ENCODE measurements at places on chromosomes 16 and 17. TPM values are rescaled to one million over a fixed set of nuclear protein-coding genes. Genes with fewer than 3 reads are reported as not detected.

NPIPA7 gene
- 15.6 TPM for total RNA-seq

TEX14 gene
- total RNA-seq: not detected

MPG gene
- total RNA-seq: 49.8 TPM

NPIPB6 gene
- total RNA-seq: not detected

DNA sequence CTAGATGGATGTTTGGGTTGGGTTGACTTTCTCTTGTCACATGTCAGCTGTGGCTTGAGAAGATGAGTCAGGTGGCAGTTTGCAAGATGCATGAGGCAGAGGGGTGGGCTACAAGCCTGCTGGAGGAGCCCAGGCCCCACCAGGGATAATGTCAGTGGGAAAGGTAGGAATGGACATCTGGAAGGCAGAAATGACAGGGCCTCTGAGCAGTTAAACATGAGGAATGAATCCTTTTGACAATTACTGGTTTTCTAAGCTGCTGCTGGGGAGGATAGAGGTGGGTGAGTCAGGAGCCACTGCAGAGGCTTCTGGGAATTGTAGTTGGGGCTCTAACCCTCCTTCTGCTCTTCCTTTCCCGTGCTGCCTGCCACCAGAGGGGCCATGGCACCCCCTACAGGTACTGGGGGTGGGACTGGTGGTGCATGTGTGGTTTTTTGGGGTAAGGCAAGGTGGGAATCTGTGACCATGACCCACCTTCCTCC lies 15.7 kb downstream of the SLC52A1 start:
- no peak for DNase-seq

MRPS7 gene
- 17.8 TPM for total RNA-seq

DNA sequence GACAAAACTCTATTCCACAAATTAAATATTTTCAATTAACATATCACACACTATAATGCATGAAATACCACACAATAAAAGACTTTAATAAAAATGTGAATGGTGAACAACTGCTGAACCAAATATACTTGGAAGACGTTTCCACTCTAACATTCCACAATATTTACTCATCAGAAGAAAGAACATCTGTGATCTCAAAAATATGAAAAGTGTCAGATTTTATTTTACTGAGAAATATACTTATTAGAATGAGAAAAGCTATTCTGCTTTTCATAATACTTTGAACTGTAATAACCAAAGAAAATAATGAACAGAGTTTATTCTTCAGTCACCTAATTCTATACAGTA lies 181.8 kb upstream of the AXIN2 start:
- no peak for DNase-seq

DNA sequence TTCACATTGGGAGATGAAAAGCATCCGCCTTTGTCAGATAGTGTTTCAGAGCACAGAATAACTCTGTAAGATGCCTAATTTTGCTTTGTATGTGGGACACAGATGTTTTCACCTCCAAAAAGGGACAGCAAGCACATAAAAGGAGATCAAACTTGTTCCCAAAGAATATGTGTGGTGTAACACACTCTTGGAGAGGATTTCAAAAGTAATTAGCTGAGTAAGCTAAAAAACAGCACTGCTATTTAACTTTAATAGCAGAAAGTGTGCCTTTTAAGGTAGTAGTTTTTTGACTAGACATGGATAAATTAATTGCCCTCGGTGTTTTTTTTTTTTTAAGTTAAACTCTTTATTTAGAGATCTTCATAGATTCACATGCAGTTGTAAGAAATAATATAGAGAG lies 65.2 kb downstream of the COX10 start:
- no peak for DNase-seq

IGF2BP1 gene
- not detected for total RNA-seq

DNA sequence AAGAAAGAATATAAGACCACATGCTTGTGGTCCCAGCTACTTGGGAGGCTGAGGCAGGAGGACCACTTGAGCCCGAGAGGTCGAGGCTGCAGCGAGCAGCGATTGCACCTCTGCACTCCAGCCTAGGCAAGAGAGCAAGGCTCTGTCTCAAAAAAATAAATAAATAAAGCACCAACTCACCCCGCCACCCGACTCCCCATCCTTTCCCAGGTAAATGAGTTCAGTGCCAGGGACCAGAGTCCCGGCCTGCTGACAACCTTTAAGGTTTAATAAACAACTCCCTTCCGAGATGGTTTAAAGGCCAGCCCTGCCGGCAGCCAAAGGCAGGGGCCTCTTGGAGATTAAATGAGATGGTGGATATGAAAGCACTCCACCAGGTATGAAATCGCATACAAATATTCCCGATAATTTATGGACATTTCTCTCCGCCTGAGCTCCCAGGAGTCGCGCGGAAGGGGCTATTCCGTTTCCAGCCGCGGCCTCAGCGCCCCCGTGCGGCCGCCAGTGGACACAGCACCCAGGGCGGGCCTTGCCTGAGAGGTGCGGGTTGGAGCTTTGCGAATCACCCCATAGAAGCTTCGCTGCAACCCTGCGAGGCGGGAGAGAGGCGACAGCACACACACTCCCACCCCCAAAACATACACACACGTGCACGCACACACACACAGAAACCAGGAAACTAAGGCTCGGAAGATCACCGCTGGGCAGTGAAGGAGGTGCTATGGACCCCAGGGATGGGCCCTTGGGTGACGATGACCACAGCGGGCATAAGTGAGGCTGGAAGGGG lies 4.0 kb upstream of the RPL38 start:
- DNase-seq: peak; percentile 87

GRCh38 chr17:50708050-50709000 lies 611 bp upstream of the ANKRD40 start:
- no peak for DNase-seq

GRCh38 chr17:28204751-28205150 lies 114.2 kb upstream of the TMEM97 start:
- no peak for DNase-seq

DNA sequence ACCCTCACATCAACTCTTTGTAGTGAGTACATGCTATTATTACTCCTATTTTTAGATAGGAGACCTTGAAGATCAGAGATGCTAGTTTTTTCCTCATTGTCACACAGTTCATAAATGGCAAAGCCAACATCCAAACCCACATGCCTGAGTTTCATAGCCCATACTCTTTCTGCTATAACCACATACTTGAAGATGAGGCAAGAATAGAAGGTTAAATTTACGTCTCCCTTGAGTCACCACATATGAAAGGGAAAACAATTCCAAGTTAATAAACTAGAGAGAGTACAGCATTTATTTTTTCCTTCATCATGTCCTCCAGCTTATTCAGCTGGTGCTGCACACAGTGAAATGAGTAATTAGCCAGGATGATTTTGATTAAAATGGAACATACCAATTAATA lies 23.7 kb downstream of the NUDT7 start:
- no peak for DNase-seq

PIGQ gene
- total RNA-seq: 217 TPM

CD19 gene
- total RNA-seq: not detected

KRTAP4-5 gene
- total RNA-seq: not detected

DNA sequence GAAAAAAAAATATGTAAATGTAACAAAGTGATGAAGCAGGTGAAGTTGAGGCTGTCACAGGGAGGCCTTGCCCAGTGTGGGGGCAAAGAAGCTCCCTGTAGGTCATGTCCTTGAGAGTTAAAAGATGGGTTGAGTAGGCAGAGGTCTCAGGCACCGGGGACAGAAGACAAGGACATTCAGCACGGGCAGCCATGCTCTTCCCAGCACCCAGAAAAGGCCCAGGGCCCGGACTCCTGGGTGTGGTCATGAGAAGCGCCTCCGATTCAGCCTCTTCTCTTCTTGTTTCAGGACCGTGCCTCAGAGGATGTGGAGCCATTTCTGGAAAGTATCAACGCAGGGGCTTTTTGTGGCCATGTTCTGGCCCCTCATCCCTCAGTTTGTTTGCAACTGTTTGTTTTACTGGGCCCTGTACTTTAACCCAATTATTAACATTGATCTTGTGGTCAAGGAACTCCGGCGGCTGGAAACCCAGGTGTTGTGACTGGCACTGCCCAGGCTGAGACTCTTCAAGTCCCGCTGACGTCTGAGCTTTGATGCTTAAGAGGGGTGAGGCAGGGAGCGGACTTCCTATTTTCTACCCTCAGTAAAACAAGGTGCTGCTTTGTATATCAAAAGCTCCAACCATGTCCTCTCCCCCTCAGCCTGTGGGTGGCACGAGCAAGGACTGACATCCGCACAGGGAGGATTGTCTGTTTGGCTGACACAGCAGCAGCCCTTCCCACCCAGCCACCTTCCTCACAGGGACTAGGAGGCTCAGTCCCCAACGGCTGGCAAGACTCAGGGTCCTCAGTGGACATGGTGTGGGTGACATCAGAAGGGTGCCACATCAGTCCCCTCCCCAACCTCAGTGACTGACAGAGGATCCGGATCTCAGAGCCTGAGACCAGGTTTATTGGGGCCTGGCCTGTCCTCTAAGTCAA lies 26.5 kb downstream of the PLA2G10 start:
- no peak for DNase-seq

GRCh38 chr16:58487566-58488351 lies 12.2 kb upstream of the NDRG4 start:
- peak; percentile 84 for DNase-seq
